ENCODE measurements at places on chromosomes 2 and 18.

GRCh38 chr2:95019572-95019971 lies 5.9 kb upstream of the MAL start:
- DNase-seq: no peak

GRCh38 chr2:168210895-168211570 lies 36.4 kb downstream of the STK39 start:
- no peak for DNase-seq

- no peak for DNase-seq
Measured at GRCh38 chr2:31031132-31031706, 107.0 kb downstream of the GALNT14 start.

DNA sequence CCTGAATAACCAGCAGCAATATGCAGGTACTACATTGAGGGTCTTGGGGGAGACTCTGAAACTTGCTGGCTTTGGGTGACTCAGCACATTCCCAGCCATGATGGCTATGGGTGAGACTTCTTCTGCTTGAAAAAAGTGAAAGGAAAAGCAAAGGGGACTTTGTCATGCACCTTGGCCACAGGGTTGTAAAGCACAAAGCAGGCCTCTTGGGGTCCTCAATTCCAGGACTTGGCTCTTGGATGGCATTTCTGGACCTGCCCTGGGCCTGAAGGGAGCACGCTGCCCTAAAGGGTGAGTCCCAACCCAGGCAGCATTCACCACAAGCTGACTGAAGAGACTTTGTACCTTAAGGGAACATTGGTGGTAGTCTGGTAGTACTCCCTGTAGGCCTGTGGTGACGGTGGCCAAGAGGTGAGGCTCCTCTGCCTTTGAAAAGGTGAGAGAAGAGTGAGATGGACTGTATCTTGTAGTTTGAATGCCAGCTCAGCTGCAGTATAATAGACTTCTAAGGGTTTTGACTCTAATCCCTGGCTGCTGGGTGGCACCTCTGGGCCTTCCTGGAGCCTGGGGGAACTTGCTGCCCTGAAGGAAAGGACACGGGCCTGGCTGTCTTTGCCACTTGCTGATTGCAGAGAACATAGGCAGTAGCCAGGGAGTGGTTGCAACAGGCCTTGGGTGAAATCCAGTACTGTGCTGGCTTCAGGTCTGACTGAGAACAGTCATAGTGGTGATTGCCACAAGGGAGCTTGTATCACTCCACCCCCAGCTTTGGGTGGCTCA lies 36.5 kb upstream of the CYTIP start:
- DNase-seq: no peak

DNA sequence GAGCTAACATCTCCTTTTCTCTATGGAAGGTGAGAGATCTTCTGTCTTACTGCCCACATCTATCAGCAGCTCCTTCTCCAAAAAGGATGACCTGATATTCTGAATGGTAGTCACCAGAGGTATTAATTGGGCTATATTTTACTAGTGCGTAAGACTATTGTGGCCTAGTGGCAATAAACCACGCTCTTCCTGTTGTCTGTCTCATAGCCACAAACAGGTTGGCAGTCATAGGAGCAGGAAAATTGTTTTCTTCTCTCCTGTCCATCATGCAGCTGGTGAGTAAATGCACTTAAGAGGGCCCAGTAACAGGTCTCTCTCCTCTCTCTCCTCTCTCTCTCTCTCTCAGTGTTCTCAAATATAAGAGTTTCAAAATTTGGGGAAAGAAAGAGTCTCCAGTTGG lies 856.8 kb upstream of the ACVR2A start:
- DNase-seq: no peak

DNA sequence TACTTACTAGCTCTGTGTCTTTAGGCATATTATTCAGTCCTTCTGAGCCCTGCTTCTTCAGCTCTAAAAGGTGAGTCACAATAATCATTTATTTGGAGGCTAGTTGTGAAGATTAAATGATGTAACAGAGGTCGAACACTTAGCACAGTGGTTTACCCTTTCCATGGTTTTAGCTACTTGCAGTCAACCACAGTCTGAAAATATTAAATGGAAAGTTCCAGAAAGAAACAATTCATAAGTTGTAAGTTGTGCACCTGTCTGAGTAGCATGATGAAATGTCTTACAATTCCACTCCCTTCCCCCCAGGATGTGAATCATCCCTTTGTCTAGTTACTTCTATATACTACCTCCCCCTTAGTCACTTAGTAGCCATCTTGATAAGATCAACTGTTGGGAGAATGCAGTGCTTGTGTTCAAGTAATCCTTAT lies 217.6 kb upstream of the THUMPD2 start:
- no peak for DNase-seq

DNA sequence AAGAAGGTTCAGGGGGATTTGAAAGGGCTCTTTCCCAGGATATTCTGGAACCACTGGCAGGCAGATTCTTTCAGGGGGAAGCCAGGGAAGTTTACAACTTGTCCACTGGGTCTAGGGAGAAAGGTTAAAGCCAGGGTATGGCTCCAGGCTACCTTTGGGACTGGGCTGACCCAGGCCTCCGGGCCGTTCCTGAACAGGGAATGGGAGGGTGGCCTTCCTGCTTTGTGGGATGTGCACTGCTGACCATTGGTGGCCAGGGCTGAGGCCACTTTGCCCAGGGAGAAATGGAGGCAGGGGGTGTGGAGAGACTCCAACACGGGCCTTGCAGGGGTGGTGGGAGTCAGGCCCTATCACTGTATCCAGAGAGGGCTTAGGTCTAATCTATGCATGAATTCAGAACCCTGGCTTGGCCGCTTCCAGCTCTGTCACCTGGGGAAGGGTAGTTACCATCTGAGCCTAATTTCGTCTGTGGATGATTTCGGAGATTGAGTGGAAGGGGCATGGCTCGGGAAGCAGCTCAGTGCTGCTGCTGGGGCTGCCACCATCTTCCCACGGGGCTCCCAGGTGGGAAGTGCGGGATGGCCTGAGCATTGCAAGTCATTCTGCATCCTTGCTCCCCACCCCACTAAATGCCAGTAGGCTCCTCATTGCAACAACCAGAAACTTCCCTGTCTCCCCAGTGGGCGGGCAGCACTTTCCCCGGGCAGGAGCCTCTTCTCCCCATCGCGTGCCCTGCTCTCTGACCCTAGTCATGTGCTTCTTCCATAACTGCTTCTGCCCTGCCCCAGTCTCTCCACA lies 57.1 kb upstream of the OTOF start:
- no peak for DNase-seq

DNA sequence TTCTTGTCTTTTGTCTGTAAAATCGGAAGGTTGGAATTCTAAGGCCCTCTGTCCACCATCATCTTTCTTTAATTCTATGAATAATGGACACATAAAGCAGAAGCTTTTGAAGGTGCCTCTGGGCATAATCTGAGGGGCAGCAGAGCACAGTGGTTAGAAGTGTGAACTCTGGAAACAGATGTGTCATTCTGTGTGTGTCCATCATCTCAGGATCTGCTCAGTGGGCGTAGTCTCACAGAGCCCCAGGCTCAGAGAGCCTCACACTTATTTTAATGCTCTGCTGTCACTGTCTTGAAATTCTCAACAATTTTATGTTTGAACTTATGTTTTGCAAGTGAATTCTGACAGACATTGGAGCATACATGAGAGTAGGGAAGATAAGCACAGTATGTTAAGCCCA lies 31.0 kb upstream of the CCDC93 start:
- no peak for DNase-seq

DNA sequence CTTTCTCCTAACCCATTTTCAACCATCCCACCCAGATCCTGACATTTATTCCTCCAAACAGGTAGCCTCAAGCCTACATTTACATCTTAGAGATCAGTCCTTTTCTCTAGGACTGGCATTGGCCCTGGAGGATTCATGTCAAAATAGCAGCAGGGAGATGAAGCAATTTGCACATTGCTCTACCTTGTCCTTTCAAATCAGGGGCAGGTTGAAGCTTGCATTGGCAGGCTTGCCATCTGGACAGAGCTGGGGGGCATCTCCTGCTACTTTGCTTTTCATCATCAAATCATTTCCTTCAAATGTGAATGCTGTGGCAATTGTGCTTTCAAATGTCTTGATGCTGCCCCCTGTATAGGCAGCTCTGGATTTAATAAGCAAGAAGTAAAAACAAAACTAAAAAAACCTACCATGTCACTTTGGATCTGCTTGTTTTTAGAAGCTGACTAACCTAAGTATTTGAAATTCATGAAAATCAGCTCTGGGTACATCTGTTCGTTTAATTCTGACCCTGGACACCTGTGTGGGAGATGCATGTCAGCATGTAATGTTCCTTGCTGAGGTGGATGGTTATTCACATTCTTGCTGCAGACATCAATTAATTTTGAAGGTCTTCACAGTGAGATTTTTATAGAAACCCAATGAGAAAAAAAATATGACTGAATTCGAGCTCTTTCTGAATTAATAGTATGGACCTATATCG lies 47.9 kb downstream of the KIF5C start:
- no peak for DNase-seq

DNA sequence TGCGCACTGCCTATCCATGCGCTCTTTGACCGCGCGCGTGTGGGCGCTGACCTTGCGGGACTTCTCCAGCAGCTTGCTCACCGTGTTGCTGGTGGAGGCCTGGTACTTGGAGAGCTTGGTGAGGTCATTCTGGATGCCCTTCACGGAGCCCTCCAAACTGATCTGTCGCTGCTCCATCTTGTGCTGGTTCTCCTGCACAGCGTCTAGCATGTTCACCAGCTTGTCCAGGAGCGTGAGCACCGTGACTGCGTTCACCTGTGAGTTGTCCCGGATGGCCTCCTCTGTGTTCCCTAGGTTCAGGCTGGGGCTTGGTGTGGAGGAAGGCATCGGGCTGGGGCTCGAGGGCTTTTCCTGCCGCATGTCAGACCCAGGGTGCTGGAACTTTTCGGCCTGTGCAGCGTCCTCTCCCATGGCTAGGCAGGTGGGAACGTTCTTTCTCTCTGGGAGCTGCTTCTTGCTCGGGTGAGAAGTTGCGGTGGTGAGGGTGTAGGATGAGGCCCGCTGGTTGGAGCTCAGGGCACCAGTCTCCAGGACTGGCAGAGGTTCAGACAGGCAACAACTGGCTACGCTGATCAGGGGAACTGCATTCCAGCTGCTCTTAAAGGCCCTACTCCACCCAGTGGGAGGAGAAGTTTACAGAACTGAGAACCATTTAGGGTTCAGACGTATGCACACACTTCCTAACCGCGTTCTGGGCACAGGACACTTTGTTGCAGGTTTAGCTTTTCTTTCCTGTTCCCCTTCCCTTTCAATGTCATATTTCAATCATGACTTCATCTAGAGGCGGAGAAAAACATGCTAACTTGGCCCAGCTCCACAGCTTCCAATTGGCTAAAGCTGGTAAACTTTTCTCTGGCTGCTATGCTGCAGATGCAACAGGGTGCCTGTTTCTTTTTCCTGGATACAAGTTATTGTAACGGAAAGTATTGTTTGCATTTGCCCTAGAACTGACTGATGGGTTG lies at the start of gene CAVIN2:
Gene CAVIN2 (minus strand): TSS at position 574 of the 962 bp plus-strand sequence. CDS start 163 bp downstream, at position 411.
- no peak for DNase-seq
